ENCODE measurements at places on chromosomes 16 and 17.

- DNase-seq: no peak
Measured at GRCh38 chr16:57377080-57377841, 5.0 kb downstream of the CX3CL1 start.

DNA sequence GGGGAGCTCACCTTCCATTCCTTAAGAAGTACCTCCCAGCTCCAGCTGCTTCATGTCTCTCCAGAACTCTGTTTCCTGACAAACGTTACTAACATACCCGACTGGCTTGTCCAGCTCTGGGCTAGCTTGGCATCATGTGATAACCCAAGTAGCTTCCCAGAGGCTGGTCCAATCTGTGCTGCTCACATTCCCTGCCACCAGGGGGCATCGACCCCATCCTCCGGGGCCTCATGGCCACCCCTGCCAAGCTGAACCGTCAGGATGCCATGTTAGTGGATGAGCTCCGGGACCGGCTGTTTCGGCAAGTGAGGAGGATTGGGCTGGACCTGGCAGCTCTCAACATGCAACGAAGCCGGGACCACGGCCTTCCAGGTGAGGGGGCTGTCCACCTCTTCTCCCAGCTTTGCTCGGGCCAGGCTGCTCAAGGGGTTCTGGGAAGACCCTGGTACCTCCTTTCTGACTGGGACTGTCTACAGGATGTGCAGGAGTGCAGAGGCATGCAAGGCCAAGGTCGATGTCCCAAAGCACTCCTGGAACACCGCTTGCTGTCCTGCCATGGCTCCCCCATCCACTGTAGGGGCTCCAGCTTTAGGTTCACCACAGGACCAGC, 7.6 kb downstream of the EPX start:
- DNase-seq: no peak

- DNase-seq: no peak
Measured at GRCh38 chr16:46662123-46662522, 26.9 kb downstream of the VPS35 start.

DNA sequence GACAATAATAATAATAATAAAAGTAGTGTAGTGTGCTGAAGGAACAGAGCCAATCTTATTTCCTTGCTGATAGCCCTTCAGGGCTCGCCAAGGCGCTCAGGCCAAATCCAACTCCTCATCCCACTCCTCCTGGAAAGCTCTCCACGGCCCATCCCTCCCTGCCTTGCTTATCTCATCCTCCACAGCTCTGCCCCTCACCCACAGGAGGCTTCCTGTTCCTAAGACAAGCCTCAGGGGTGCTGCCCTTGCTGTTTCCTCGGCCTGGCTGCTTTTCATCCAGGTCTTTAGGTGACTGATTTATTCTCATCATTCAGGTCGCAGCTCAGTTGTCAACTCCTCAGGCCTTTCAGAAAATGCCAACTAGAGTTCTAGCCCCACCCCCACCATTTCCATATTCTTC, 11.2 kb downstream of the GTF3C1 start:
- no peak for DNase-seq

GRCh38 chr16:4517812-4518680, 20.5 kb downstream of the CDIP1 start:
- no peak for DNase-seq

DNA sequence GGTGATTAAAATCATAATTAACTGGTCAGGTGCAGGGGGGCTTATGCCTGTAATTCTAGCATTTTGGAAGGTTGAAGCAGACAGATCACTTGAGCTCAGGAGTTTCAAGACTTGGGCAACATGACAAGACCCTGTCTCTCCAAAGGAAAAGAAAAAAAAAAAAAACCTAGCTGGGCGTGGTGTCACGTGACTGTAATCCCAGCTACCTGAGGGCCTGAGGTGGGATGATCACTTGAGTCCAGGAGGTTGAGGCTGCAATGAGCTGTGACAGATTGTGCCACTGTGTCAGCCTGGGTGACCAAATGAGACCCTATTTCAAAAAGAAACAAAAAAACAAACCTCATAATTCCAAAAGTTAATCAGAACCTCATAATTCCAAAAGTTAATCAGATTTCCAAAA, 505.5 kb downstream of the CDH8 start:
- no peak for DNase-seq

- DNase-seq: no peak
Measured at GRCh38 chr17:21028192-21028591, 14.6 kb downstream of the USP22 start.

GRCh38 chr16:84117494-84117843, 727 bp upstream of the MBTPS1 start:
- peak; percentile 23 for DNase-seq

DNA sequence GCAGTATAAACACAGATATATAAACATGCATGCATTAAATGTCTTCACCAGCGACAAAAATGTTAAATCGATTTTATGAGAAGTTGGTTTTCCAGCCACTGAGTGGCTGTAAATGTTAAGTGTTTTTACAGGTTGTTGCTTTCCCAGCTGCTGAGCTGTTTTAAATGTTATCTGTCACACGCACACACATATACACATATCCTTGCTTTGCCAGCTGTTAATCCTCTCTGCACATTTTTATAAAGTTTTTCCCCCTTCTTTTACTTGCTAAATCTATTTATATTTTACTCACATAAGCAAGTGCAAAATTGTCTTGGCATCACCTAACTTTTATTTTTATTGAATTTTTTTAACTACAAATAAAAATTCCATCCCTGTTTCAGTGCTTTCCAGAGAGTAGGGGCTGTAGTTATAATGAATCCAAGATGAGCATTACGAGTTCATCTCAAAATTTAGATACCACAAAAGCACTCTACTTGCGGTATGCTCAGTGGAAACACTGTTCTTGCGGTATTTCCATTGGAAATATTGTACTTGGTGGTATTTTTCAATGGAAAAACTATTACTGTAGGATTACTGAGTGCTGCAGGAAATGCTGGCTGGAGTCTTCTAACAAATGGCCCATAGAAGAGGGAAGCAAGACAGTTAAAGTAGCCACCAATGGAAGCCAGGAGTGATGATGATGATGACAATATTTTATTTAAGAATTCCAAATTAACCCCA, 124.9 kb upstream of the KCNJ16 start:
- DNase-seq: no peak

GRCh38 chr17:32944248-32945020, 16.5 kb downstream of the TMEM98 start:
- no peak for DNase-seq

- no peak for DNase-seq
Measured at GRCh38 chr16:65666132-65666941, 544.5 kb upstream of the CDH11 start.

- DNase-seq: peak; percentile 67
Measured at GRCh38 chr17:4733073-4733531, 1.9 kb downstream of the MED11 start.

GRCh38 chr16:31179219-31179746, 656 bp upstream of the FUS start:
- no peak for DNase-seq

- no peak for DNase-seq
Measured at GRCh38 chr17:27748360-27748825, 51.9 kb downstream of the NOS2 start.

- DNase-seq: no peak
Measured at GRCh38 chr17:41594363-41594915, 7.7 kb upstream of the KRT14 start.

GRCh38 chr16:66693149-66693548, 3.4 kb downstream of the CMTM4 start:
- no peak for DNase-seq

DNA sequence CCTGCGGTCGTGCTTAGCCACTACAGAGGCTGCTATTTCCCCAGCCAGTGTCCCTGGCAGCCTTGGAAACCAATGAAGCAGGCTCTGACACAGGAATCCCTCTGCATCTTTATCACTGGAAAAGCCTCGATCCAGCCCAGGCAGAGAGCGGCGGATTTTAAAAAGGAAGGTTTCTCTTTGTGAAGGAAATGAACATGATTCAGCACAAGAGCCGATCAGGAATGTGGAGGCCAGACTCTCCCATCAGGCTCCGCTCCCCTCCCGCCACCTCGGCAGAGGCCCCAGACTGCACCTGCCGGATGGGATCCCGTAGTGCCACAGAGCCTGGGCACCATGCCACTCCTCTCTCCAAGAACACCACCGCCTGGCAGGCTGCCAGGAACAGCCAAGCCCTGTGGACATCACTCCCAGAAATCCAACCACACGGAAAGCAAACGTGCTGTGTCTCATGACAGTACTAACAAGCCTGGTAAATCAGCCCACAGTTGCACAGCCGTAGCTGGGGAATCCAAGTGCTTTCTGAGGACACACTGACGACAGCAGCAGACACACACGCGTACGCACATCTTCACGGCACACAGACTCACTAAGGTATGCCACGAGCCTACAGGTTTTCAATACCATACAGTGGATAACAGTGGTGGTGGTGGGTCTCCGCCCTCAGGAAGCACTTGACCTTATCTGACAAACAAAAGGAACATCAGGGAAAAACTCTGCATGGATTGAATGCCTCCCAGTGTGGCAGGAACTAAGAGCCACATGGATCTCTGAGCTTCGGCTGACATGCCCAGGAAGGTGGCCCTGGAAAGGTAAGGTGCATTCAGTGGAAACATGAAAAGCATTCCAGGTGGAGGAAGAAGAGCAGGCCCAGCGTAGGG, 5.4 kb downstream of the LRRC75A start:
- DNase-seq: no peak

DNA sequence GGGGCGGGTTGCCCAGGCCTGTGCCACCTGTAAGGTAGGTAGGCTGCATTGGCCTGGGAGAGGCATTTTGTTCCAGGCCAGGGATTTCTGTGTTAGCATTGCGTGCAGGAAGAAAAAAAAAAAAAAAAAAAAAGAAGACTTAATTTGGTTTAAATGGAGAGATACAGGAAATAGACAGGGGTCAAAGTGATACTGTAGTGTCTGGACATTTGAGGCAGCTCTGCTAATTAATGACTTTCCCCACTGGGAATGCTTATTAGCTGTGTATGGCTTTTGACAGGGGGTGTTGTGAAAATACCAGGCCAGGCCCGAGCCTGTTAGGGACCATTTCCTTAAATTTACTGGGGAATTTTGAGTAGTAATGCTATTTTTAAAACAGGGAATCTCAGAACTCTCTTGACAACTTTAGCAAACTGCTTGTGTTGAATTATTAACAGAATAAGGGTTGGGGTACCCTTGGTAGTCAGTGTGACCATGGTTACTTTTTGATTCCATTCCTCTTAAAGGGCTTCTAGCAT, 1.0 kb downstream of the MAP2K4 start:
- no peak for DNase-seq

GRCh38 chr17:8068736-8069586, 18.6 kb downstream of the ALOX12B start:
- DNase-seq: peak; percentile 2

DNA sequence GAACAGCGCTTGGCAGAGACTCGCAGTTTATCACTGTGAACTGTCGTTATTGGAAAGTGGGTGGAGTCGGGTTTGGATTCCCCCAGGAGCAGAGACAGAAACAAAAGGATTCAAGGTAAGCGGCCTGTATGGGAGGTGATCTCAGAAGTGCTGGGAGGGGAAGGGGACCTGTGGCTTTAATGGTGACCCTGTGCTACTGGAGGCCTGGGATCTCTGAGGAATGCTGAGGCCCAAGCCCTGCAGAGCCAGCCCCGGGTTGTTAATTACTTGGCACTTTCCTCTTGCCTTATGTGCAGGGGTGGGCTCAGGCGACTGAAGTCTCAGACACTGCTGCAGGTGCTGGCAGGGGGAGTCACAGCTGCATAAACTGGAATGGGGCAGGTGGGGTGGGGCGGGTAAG, 27.4 kb downstream of the IRF8 start:
- no peak for DNase-seq

DNA sequence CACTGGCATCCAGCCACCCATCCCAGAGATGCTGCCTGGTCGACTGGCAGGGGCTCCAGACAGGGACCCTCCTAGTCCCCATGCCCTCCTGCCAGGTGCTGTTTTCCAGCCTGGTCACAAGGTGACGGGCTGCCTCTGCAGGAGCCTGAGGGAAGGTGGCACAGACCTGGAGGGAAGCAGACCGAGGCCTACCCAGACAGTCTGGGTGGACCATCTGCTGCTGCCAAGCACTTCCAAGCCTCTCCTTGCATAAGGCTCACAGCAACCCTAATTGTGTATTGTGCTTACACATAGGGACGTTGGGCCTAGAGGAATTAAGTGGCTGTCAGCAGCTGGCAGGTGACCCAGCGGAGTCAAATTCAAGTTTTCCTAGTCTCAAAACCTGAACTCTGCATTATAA, 90.1 kb upstream of the KCNJ18 start:
- no peak for DNase-seq

- DNase-seq: no peak
Measured at GRCh38 chr16:81601601-81602255, 157.1 kb downstream of the CMIP start.

GRCh38 chr17:48179071-48179945, 71.7 kb downstream of the SNX11 start:
- no peak for DNase-seq

DNA sequence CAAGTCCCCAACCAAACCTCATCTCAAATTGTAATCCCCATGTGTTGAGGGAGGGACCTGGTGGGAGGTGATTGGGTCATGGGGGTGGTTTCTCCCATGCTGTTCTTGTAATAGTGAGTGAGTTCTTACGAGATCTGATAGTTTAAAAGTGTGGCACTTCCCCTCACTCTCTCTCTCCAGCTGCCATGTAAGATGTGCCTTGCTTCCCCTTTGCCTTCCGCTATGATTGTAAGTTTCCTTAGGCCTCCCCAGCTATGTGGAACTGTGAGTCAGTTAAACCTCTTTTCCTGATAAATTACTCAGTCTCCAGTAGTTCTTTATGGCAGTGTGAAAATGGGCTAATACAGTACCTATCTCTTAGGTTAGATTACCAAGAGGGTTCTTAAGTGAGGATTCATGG, 5.8 kb downstream of the PMFBP1 start:
- DNase-seq: no peak

GRCh38 chr17:56808503-56808902, 25.2 kb downstream of the C17orf67 start:
- DNase-seq: no peak

DNA sequence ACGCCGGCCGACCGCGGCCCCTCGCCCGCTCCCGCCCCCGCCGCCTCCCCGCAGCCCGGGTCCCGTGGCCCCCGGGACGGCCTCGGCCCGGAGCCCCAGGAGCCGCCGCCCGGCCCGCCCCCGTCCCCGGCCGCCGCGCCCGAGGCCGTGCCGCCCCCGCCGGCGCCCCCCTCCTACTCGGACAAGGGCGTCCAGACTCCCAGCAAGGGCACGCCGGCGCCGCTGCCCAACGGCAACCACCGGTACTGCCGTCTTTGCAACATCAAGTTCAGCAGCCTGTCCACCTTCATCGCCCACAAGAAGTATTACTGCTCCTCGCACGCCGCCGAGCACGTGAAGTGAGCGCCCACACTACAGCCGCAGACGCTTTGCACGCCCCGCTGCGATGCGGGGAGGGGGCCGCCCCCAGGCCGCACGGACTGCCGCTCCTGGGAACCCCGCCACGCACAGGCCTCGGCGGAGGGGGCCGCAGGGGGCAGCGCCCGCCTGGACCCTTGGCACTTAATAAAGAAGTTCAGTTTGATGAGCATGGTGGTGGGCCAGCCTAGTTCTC, 35.5 kb upstream of the ZC3H18 start:
- DNase-seq: no peak
